ENCODE measurements at places on chromosomes 5 and 9. TPM values are rescaled to one million over a fixed set of nuclear protein-coding genes. Genes with fewer than 3 reads are reported as not detected.
A peak's percentile ranks its signal among the peaks of the same experiment; 100 is the strongest.

The DCP2 gene
- total RNA-seq: 102 TPM

The NEK6 gene
- total RNA-seq: 28.1 TPM

The LCN1 gene
- not detected for total RNA-seq

The SLC25A2 gene
- total RNA-seq: 0.69 TPM

The PCDH12 gene
- total RNA-seq: 14.6 TPM

The MRPL50 gene
- total RNA-seq: 26.6 TPM

The SLC4A9 gene
- total RNA-seq: 0.11 TPM

The RANBP3L gene
- 5.7 TPM for total RNA-seq

The ANKRD31 gene
- total RNA-seq: 0.69 TPM

The FOXE1 gene
- total RNA-seq: not detected

The SLC6A3 gene
- total RNA-seq: not detected

The IFNA13 gene
- total RNA-seq: not detected

The SH3PXD2B gene
- total RNA-seq: 24.3 TPM

The PCDHB5 gene
- 7.0 TPM for total RNA-seq

GRCh38 chr9:26471261-26471660 is 421.3 kb downstream of the CAAP1 start:
- DNase-seq: no peak

GRCh38 chr5:156469636-156470035 is 142.7 kb downstream of the SGCD start:
- no peak for DNase-seq

DNA sequence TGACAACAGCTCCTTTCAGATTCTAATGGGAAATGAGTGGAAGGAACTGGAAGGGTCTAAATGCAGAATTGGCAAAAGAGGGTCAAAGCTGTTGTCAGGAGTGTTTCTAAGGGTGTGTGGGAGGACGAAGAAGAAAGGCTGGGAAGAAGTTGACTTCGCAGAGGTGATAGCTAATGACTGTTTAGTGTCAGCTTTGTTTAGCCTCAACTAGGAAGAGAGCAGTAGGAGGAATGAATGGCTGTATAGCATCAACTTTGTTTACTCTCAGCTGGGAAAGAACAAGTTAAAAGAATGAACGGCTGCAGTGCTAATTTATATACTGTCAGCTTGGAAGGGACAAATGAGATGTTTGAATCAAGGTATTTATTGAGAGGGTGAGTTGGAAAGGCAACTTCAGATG is 5.9 kb upstream of the LIX1 start:
- no peak for DNase-seq

GRCh38 chr5:140253985-140254384 is 48.9 kb downstream of the PFDN1 start:
- DNase-seq: no peak

- no peak for DNase-seq
Observed at GRCh38 chr9:13759551-13759950, 480.1 kb upstream of the MPDZ start.

GRCh38 chr9:93960971-93961841 is 6.1 kb upstream of the BARX1 start:
- DNase-seq: no peak

DNA sequence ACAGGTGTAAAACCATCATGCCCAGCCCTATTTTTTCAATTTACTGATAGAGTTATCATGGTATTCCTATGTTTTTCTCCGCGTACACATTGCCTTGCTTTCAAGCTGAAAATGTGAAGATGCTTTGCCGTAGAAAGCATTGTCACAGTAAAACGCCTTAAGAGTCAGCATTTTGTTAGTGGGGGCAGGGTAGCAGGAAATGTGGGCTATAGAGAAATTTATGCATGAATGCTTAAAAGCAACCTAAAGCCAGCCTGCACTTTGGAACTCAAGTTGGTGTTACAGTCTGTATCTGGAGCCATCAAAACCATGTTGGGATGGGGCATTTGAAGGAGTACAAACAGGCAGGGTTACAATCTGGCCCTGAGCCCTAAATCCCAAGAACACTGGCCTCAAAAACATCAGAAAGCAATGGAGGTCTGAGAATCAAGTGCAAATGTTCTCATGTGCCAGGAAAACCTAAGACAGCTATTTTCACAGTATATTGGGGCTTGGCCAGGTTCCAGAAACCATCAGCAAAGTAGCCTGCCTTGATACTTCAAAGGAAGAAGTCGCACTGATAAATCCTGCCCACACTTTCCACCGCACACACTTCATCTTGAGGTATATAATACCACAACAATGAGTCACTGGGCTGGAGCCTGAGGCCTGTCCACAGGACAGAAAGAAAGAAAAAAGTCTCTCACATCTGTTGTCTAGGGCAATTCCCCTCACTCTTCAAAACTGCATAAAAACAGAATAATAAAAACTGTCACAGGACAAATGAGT is 313.8 kb downstream of the ENC1 start:
- DNase-seq: peak; percentile 51

DNA sequence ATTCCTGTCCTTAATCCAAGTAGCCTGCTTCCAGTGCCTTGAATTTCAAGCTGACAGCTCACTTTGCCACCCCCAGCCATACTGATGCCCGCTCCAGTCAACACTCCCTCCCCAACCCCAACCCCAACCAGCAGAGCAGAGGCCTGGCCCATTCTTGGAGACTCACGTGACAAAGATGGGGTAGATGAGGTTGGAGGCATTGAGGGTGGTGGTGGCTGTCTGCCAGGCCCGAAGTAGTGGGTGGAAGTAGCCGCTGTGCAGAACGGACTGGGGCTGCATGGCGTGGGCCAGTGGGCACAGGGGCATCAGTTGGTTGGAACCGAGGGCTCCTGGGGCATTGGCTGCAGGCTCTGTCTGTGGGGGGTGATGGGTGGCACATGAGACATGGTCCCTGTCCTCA is 7.8 kb downstream of the ALAD start:
- no peak for DNase-seq

DNA sequence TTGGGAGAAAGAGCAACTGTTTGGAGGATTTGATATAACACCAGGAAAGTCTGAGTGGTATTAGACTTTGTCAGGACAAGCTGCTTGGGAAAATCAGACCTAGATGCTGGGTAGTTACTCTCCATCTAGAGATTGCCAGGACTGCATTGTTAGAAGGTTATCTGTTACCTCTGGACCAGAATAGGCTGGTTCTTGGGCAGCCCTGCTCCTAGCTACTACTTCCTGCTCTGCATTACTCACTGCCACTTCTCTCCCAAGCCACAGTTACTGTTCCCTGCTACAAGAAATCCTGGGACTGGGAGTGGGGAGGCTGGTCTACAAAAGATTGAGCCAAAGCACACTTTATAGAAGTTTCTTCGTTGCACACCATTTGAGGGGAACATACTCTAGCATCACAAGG is 95.5 kb upstream of the KCNN2 start:
- DNase-seq: no peak

DNA sequence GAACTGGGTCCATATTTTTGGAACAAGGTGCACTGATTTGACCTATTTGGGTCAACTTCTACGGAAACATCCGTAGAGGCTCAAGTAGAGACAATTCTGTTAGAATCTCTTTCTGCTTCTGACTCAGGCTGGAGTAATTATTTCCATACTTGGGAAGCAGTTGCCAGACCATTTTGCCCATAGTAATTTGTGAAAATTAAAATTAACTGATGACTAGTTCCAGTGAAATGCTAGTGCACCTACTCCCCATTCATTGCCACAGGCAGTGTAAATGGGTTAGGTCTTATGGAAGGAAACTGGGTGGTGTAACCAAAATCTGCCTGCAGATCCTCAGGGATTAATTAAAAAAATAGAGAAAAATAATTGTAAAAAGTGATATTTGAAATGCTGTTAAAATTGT is 201.1 kb downstream of the TENT4A start:
- DNase-seq: no peak

DNA sequence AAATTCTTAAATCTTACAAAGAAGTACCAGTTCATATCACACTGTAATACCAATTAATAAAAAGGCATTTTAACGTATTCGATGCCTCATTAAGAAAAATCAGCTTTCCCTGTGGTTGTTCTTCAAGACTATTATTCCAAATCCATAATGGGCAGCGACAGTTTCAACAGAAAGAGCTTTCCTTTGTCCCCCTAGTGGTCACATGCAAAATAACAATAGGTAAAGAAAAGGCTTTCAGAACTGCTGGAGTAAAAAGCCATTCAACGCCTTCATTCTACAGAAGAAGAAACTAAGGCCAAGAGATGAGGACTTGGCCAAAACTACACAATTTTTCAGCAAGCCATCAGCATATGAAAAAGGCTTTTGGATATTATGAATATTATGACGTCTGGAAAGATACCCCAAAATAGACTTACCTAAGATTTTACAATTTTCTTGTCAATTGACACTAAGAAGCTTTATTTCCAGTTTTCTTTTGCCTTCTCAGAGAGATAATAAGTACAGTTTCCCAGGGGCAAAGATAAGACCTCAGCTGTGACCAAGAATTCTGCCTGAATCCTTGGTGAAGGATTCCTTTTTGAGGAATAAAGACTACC is 6.7 kb upstream of the CDH6 start:
- DNase-seq: no peak

DNA sequence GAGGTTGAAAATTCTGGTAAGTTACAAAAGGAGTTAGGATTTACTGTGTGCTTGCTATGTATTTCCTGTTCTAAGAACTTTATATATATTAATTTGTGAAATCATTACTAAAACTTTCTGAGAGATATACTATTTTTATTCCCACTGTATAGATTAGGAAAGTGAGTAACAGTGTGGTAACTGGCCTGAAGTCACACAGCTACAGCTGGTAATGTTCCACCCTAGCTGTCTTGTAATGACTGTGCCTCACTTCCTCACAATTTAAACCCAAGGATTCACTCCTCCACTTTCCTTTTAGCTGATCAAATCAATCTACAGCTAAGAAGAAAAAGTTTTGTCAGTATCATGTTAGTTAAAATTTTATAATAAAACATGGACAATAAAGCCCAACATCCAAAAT is 278.8 kb downstream of the GAS1 start:
- no peak for DNase-seq

DNA sequence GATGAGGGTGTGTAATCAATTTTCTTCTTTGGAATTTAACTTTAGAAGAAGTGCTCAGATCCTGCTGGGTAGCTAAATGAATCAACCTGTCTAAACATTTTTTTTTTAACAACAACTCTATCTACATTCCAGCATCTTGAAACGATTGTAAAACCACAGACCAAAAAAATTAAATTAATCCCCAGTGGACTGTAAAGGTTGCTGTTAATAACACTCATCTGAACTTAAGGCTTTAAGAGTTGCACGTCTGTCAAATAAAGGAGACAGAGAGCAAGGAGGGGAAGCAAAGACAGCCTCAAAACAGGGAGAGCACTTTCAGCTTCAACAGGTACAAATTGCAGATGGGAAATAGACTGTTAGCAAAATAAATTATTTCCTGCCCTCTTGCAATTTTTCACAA is 548.5 kb downstream of the DTWD2 start:
- no peak for DNase-seq

DNA sequence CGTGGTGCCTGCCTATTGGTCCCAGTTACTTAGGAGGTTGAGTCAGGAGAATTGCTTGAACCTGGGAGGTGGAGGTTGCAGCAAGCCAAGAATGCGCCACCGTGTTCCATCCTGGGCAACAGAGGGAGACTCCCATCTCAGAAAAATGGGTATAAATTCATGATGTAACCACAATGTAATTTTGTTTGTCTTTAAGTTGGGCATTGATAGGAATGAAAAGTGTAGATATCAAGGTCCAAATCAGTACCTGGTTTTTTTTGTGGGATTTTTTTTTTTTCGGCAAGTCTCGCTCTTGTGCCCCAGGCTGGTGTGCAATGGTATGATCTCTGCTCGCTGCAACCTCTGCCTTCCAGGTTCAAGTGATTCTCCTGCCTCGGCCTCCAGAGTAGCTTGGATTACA is 7.4 kb downstream of the NPM1 start:
- DNase-seq: no peak

- DNase-seq: no peak
Observed at GRCh38 chr9:71349218-71349617, 227.8 kb upstream of the TRPM3 start.

DNA sequence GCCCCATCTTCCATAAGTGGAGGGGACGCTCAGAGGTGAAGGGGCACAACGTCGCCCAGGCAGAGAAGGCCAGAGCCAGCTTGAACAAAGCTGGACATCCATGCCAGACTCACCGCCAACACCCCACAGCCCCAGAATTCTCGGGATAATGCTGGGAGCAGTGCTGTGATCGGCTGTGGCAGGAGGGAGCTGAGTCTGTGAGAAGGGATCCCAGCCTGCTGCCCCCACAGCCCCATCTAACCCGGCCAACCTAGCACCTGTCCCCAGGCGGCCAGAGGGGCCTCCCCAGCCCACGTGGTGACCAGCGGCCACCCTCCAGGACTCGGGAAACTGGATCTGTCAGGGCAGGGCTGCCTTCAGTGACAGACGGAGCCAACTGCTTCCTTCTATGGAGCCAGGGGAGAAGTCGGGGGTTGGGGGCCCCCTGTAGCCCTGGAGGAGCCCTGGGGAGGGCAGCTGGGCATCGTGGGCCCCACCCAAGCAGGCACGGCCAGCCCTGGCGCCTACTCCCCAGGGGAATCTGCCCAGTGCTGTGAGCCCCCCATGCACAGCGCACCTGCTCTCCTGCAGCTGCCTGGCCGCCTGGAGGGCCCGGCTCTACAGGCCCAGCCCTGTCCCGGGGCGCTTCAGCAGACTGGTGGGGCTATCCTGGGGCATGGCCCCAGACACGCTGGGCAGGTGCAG is 6.0 kb downstream of the BRD3 start:
- no peak for DNase-seq

- DNase-seq: no peak
Observed at GRCh38 chr5:124738681-124739633, 7.5 kb downstream of the ZNF608 start.

DNA sequence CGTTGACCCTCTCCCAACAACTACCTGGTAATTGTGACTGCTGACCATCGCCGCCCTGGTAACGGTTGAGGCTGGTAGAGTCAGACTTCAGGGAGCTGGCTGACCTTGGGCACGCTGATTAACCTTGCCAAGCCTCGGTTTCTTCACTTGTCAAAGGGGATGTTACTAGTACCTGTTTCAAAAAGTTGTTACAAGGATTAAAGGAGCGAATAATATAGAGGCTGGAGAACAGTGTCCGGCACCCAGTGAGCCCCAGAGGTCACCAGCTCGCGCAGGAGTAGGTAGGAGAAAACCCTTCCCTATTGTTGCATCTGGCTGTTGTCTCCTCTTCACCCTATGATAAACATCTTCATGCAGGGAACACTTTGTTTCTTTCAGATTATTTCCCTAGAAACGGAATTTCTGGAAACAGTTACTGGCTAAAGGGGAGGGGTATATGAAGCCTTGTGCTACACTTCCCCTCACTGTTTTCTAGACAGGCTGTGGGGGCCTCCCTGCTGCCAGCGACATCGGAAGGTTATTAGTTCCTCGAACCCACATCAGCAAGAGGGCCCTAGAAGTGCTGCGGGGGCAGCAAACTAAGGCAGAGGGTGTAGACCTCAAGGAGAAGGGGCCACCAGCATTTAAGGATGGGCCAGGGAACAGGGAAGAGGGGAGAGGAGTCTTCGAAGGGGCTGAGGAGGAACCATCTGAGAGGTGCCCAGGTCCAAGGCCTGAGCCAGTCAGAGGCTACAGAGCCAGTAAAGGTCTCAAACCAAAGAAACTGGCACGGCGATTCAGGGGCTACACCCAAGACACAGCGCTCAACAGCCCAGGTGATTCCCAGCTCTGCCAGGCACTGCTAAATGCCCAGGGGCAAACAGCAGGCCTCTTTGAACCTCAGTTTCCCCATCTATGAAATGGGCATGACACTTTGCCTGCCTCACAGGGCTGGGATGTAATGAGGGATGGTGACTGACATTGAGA is 37.6 kb downstream of the HRH2 start:
- DNase-seq: peak; percentile 52

- DNase-seq: no peak
Observed at GRCh38 chr5:178383919-178384815, 151.6 kb upstream of the PHYKPL start.
